ENCODE measurements at places on chromosomes 11 and 22.

DNA sequence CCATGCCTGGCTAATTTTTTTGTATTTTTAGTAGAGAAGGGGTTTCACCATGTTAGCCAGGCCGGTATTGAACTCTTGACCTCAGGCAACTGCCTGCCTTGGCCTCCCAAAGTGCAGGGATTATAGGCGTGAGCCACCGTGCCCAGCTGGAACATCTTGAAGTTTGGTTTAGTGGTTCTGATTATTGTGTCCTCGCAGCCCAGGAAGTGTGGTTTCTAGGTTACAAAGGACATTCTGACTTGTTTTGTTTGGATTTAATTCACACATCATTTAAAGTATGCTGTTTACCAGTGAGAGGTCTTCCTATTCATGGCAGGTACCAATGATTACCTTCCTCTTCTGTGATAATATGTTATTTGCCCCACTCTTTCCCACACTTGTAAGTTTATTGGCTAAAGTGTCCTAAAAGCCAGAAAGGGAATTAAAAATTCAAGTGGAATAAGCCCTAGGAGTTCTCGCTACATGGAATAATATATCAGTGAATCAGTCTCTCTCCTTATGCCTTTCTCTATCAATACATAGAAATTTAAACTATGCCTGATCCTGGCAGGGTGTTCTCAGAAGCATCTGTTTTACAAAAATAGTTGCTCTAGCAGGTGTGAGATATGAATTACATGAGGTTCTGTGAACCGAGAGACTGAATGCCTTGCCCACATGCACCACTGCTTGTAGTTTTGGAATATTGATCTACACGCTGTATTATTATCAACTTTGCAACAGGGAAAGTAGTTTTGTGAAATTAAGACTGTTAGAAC is 263.1 kb downstream of the DDX10 start:
- no peak for DNase-seq

GRCh38 chr22:36377022-36377631 is 10.6 kb downstream of the MYH9 start:
- DNase-seq = no peak

GRCh38 chr22:36586271-36586670 is 57.3 kb upstream of the EIF3D start:
- DNase-seq = no peak

DNA sequence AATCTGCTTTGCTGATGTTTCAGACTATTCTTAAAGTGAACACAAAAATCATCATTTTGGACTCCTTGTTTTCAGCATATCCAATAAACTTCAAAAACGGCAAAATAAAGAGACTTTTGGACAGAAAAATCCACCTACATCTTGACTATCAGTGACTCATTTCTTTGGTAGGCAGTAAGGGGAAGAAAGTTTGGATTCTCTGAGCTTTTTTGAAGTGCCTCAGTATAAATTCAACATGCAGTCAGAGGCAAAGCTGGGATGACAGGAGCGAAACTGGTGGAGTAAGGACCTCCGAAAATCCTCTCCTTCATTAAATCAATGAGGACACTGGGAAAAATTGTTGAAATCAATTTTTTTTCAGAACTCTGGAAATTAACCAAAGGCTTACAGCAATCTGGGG is 29.7 kb downstream of the EFCAB6 start:
- no peak for DNase-seq

GRCh38 chr11:57202281-57202680 is 20.5 kb downstream of the LRRC55 start:
- DNase-seq = no peak

GRCh38 chr11:47057365-47057764 is 119.3 kb downstream of the ARFGAP2 start:
- no peak for DNase-seq

- no peak for DNase-seq
Measured at GRCh38 chr11:110362971-110363509, 66.6 kb upstream of the RDX start.

DNA sequence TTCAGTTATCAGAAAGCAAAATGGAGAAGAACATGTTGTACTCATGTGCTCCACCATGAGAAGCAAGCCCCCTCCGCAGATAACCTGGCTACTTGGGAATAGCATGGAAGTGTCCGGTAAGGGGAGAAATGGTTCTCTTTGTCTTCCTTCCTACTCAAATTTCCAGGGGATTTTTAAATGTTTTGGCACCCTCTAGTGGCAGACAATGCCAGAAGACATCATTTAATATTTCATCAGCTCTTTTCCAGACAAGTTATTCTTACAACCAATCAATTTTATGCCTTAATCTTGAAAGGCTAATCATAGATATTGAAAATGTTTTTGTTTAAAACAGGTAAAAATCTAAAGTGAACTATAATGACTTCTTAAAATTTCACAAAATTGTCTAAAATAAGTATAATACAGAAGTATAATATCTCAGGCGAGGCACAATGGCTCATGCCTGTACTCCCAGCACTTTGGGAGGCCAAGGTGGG is 15.7 kb downstream of the CRTAM start:
- no peak for DNase-seq

- no peak for DNase-seq
Measured at GRCh38 chr11:73372375-73372993, 3.7 kb upstream of the RELT start.

DNA sequence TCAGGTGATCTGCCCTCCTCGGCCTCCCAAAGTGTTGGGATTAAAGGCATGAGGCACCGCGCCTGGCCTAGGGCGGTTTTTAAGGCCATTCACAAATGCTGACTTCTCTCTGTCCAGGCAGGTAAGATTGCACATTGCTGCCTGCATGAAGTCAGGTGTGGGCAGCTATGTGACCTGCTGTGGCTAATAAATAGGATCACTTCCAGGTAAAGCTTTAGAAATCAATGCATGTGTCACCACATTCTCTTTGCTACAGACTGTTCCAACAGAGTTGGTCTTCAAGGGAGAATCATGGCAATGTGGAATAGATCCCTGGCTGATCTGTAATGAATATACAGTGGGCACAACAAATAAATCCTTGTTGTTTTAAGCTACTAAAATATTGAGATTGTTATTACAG is 260.3 kb upstream of the PITPNB start:
- no peak for DNase-seq

GRCh38 chr11:109960831-109961230 is 132.4 kb upstream of the ZC3H12C start:
- no peak for DNase-seq

DNA sequence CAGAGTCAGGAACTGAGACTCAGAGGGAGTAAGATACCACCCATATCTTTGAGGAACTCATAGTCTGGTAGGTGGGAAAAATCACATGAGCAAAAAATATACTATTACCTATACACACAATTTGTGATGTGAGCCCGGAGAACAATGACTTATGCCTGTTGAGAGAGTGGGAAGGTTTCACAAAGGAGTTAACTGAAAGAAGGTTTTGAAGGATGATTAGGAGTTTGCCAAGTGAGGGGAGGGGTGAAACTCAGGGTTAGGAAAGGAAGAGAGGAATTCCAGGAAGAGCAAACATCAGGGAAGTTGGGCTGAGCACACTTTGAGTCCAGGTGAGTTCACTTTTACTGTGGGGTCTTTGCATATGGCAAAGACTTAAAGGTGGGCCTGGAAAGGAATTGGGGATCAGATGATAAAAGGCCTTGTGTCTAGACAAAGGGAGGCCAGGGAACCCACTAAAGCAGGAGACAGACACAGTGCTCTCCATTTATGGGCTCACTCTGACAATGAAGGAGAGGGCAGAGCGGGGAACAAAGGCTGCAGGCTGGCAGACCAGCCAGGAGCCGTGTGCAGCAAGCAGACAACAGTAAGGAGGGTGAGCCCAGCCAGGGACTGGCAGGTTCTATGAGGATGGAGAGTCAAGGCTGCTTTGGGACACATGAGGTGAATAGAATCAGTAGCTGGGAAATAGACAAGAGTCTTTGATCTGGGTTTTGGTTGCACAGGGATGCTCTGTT is 33.1 kb downstream of the TSPAN18 start:
- no peak for DNase-seq

GRCh38 chr11:58905721-58906547 is 33.4 kb upstream of the GLYATL1 start:
- DNase-seq = no peak

- DNase-seq = no peak
Measured at GRCh38 chr11:61494381-61494961, 14.1 kb upstream of the LRRC10B start.

DNA sequence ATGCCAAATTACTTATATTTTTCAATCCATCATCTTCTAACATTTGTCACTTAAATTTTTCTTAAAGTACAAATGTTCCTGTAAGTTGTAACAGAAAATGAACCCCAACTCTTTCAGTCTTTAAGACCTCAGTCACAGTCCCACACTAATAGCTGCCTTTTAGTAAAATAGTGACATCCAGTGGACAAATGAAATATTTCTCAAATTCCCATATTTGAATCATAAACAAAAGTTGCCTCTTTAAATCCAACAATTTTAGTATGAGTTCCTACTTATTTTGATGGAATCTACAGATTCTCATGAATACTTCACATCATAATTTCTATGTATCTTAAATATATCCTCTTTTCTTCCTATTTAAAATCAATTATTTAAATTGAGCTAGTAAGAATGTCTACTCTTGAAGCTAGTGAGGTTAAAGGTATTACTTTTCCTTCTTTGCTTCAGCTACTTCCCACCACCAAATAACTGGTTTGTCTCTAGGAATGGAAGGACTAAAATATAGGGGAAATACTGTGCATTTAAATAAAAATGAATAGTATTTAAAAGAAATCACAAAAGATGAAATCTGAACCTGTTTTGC is 9.2 kb downstream of the LIN7C start:
- DNase-seq = no peak

DNA sequence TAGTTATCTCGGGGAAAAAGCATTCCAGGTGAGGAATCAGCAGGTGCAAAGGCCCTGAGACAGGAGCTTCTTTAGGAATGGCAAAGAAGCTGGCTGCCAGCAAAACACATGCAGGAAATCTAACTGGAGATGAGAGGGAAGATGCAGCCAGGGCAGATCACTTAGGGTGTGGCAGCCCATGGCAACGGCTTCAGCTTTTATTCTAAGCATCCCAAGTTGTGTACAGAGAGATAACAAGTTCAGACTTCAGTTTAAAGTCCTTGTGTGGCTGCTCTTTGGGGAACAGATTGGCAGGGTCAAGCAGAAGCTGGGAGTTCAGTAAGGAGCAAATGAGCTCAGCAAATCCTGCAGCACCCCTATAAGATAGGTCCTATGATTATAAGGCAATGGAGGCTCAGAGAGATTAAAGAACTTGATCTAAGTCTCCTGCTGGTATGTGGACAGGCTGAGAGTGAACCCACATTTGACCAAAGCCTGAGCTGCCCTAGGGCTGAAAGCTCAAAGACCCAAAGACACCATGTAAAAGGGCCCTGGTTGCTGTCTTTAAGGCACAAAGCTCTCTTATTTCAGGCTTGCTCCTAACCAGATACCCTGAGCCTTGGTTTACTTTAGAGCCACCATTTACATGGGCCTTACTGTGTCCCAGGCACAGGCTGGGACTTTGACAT is 466.8 kb downstream of the SOX6 start:
- DNase-seq = no peak

DNA sequence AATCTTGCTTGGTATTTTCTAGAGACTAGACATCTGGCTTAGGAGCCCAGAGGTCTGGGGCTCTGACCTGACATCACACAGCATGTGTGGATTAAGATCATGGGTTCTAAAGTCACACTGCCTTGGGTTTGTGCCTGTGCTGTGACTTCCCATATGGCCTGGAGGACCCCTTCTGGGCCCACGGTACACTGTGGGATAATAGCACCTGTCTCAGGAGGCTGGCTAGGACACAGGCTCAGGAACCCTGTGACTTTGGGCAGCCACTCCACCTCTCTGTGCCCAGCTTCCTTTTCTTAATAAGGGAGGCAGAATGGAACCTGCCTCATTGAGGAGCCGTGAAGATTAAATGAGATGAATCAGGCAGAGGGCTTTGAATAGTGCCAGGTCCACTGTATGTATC is 99.2 kb upstream of the B3GAT1 start:
- DNase-seq = no peak

DNA sequence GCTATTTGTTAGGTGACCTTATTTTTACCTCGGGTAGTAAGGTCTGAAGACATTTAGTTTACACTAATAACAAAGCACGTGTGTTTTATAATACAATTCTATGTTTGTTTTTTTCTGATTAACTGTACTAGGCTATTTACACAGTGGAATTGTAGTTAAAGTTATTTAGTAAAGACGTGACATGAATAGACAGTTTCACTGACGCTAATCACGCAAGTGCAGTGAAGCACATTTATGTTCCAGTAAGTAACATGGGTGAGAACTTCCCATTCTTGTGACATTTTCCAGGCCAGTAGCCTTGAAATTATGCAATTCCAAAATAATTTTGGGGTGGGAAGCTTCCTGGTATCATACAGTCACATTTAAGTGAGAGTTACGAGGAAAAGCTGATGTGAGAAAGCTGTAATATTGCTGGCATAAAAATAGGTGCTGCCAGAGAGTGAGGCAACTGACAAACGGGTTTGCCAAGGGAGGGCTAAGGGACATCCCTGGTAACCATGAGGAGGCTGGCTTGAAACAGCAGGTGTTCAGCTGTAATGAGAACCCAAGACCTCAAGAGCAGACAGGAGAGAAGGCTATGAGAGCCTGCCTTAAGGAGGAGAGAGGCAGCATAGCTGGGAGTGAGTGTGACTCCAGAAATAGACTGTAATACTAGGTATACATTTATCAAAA is 378.8 kb downstream of the DCDC1 start:
- no peak for DNase-seq

DNA sequence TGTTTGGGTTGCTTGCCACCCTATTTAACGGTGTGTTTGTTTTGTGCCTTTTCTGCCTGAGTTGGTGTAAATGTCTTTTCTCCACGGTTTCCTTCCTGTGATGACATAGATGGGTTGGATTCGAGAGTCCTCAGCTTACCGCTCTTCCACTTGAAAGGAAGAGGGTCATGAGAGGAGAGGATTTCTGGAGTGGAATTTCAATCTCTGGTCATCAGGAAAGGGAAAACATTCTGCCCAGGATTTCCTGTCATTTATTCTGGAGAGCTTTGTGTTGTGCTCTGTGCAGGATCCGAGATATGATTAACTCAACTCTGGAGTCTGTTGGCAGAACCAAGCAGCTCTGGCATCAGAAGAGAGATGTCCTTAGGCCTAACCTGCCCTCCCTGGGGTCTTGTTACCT is 605.2 kb downstream of the NTM start:
- DNase-seq = no peak

GRCh38 chr11:70504246-70505020 is 106.1 kb downstream of the CTTN start:
- DNase-seq = no peak

- no peak for DNase-seq
Measured at GRCh38 chr11:134404575-134405341, 7.3 kb downstream of the B3GAT1 start.

Measured in stimulated activated CD8-positive, alpha-beta memory T cell treated with anti-CD3 and anti-CD28 coated beads, Interleukin-4, amount 100 ng/mL, for 4 hours (primary cell).